ENCODE measurements at places on chromosomes 5 and 9.

DNA sequence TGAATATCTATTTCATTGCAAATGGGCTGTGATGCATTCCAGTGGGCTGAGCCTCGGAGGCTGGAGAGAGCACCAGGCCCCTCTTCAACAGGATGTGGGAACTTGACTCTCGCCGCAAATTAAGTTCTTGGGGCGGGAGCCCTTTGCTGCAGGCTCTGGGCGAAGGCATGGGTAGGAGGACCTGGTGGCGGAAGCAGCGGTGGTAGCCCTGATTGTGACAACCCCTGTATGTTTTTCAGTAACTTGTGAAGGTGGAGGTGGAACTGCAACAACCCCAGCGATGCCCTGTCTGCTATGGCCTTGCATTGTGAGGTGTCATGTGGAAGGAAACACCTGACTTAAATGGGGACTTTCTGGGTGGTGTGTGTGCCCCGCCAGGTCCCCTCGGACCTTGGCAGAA is 9.4 kb downstream of the FYB1 start:
- no peak for DNase-seq

GRCh38 chr5:1446602-1447343 is 1.5 kb upstream of the SLC6A3 start:
- no peak for DNase-seq

- DNase-seq = peak; percentile 10
Measured at GRCh38 chr9:79565245-79565644, 6.5 kb upstream of the TLE4 start.

- no peak for DNase-seq
Measured at GRCh38 chr9:122320413-122320881, 50.4 kb upstream of the PTGS1 start.

DNA sequence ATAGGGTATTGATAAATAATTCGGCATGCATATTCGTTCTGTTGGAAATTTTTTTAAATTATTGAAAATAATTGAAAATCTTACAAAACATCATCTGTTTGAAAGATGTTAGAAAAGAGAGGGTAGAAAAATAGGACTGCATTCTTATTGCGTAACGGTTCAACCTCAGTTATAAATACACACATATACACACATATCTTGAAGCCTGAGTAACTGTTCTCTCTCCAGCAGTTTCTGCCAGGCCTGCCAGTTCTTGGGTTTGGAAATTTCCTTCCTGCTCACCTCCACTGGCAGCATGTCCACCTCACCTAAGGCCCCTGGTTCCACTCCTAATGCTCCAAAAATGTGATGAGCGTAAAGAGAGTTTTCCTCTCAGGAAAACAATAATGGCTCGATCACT is 9.1 kb downstream of the SPATA31E1 start:
- no peak for DNase-seq

DNA sequence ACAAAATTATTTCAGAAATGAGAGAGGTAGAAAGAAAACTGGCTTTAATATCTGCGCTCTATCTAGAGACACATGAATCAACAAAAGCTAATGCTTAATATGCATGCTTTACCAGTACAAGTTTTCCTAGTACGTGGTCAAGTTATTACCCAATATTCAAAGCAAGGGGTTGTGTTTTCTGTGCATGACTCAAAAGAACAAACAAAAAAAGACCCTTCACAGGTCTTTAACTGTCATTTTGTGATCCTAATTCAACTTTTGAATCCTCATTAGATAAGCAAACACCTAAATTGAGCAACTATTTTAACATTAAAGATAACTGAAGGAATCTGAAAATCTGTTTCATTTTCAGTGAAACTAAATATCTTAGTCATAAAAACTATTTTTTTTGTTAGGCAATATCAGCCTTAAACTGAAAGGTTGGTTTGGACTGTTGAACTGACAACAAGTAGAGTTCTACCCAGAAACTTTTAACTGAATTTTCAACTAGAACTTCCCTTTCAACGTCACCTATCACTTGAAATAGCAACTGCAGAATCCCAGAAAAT is 12.5 kb downstream of the ST8SIA4 start:
- DNase-seq = no peak

All from NCI-H1105 (cell line).